ENCODE measurements at places on chromosomes 13 and 19. TPM values are rescaled to one million over a fixed set of nuclear protein-coding genes. Genes with fewer than 3 reads are reported as not detected.

DNA sequence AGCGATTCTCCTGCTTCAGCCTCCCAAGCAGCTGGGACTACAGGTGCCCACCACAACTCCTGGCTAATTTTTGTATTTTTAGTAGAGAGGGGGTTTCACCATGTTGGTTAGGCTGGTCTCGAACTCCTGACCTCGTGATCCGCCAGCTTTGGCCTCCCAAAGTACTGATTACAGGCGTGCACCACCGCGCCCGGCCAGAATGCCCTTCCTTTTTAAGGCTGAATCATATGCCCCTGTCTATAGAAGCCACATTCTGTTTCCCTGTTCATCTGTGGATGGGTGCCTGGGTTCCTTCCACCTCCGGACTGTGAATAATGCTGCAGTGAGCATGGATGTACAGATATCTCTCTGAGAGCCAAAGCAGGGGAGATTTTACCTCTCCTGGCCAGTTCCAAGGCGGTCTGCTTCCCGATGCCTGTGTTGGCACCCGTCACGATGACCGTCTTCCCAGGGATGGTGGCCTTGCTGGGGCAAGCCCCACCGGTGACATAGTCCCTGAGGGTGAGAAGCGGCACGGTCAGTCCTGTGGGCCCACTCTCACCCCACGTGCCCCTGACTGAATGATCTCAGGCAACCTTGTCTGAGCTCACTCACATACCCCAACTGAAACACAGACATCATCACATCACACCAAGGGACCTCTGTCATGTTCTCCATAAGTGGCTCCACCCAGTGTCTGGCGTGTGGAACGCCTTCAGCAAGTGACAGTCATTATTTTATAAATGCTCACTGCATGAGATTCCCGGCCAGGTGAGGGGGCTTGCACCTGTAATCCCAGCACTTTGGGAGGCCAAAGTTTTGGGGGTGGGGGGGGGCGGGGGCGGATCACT lies 4.0 kb downstream of the RDH13 start:
- H3K36me3 ChIP-seq, result no peaks in the 10 kb centered on the region
- H3K4me1 ChIP-seq, result no peaks in the 10 kb centered on the region
- H3K27ac ChIP-seq, result no peak overlapping the region
- H3K4me3 ChIP-seq, result no peak overlapping the region
- no peak for DNase-seq

- no peak overlapping the region for H3K4me3 ChIP-seq
- H3K36me3 ChIP-seq, result no peaks in the 10 kb centered on the region
- H3K27me3 ChIP-seq, result no peaks in the 10 kb centered on the region
- no peak overlapping the region for H3K27ac ChIP-seq
These were observed 12.2 kb upstream of the MLLT1 start for GRCh38 chr19:6292006-6292405.

- peaks cover 1% of the 10 kb centered on the region for H3K27me3 ChIP-seq
- no peak overlapping the region for H3K4me3 ChIP-seq
- no peaks in the 10 kb centered on the region for H3K4me1 ChIP-seq
- no peak for DNase-seq
- H3K27ac ChIP-seq, result no peak overlapping the region
These were observed 44.9 kb downstream of the SERTM1 start for GRCh38 chr13:36718686-36719085.

- no peaks in the 10 kb centered on the region for H3K36me3 ChIP-seq
- H3K4me1 ChIP-seq, result no peaks in the 10 kb centered on the region
- DNase-seq, result no peak
- H3K4me3 ChIP-seq, result no peak overlapping the region
These were observed 19.1 kb upstream of the LMTK3 start for GRCh38 chr19:48530770-48531169.

DNA sequence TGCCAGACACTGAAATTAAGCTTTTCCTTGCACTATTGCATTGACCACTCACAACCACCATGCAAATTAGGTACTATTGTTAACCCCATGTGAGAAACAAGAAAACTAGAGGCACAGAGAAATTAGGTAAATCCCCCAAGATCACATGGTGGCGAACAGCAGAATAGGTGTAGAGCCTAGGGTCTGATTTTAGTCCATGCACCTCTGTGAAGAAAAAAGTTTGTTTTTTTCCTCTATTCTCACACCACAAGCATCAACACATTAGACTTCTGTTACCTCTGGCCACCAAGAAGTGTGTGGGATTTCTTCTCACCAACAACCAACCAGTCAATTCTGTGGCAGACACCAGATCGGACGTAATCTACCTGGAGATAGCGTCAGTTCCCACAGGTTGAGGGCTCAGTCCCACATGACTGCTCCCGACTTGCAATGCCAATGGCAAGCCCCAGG lies 391.9 kb downstream of the COG6 start:
- H3K27ac ChIP-seq, result no peak overlapping the region
- H3K4me3 ChIP-seq, result no peak overlapping the region
- peaks cover 2% of the 10 kb centered on the region for H3K27me3 ChIP-seq
- H3K36me3 ChIP-seq, result no peaks in the 10 kb centered on the region

DNA sequence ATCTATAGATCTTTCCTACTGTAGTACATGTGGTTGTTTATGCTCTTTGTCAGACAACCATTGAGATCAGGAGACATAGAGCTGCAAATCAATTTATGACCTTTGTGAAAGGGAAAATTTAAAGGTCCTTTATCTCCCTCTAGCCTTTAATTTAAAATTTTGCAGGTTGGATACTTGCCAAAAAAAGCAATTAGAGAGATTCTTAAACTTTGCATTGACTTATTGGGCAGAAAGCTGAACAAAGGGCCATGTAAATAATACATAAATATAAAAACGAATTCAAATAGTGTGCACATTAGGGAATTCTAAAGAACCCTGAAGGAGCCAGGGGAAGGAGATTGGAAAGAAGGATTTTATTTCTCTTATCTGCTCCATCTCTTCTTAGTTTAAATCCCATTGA lies 22.0 kb upstream of the RB1 start:
- H3K27me3 ChIP-seq, result no peaks in the 10 kb centered on the region
- no peaks in the 10 kb centered on the region for H3K36me3 ChIP-seq
- H3K4me1 ChIP-seq, result no peaks in the 10 kb centered on the region
- no peak overlapping the region for H3K4me3 ChIP-seq
- no peak for DNase-seq

GRCh38 chr13:50094615-50095293 lies 79.5 kb downstream of the KCNRG start:
- no peaks in the 10 kb centered on the region for H3K36me3 ChIP-seq
- H3K27ac ChIP-seq, result no peak overlapping the region
- no peak for DNase-seq
- H3K4me1 ChIP-seq, result no peaks in the 10 kb centered on the region

DNA sequence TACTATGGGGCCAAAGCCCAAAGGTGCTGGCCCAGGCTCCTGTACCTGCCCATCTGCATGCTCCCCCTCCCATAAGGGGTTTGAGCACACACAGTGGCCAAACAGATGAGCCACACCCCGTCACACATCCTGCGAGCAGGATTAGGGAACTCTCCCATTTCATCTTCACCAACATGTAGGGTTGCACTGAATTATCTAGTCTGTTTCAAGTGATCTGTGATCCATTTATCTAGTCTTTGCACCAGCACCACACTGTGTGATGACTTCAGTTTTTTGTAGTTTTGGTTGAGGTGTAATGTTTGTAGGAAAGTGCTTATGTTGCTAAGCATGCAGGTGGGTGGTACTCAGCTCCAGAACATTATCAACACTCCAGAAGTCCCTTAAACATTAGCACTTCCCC lies 249.3 kb downstream of the MYO16 start:
- no peak overlapping the region for H3K27ac ChIP-seq
- no peaks in the 10 kb centered on the region for H3K27me3 ChIP-seq
- H3K4me3 ChIP-seq, result no peak overlapping the region
- no peak for DNase-seq

- no peak overlapping the region for H3K4me3 ChIP-seq
- H3K4me1 ChIP-seq, result no peaks in the 10 kb centered on the region
- no peak overlapping the region for H3K27ac ChIP-seq
These were observed 142.5 kb upstream of the ZNF536 start for GRCh38 chr19:30229525-30230174.

GRCh38 chr19:16594131-16594586 lies 21.9 kb upstream of the SLC35E1 start:
- no peak for DNase-seq
- H3K4me1 ChIP-seq, result no peaks in the 10 kb centered on the region
- no peaks in the 10 kb centered on the region for H3K36me3 ChIP-seq
- no peak overlapping the region for H3K27ac ChIP-seq
- no peak overlapping the region for H3K4me3 ChIP-seq

- no peaks in the 10 kb centered on the region for H3K4me1 ChIP-seq
- no peak overlapping the region for H3K27ac ChIP-seq
- H3K36me3 ChIP-seq, result no peaks in the 10 kb centered on the region
- no peaks in the 10 kb centered on the region for H3K27me3 ChIP-seq
- H3K4me3 ChIP-seq, result peak overlapping the region; percentile 48
- DNase-seq, result no peak
These were observed 1308.4 kb downstream of the SLITRK5 start for GRCh38 chr13:88979465-88980175.

GRCh38 chr13:39040206-39040605 lies 1.9 kb downstream of the NHLRC3 start:
- no peak for DNase-seq
- H3K36me3 ChIP-seq, result no peaks in the 10 kb centered on the region
- no peak overlapping the region for H3K4me3 ChIP-seq
- no peak overlapping the region for H3K27ac ChIP-seq

The EBI3 gene
- 3.7 TPM for total RNA-seq

The NLRP5 gene
- total RNA-seq, result not detected

The MIR17HG gene
- total RNA-seq, result 5.0 TPM

The CYP2A6 gene
- not detected for total RNA-seq

The FUT1 gene
- total RNA-seq, result 2.3 TPM

The HCST gene
- total RNA-seq, result 18.7 TPM

The SMIM24 gene
- total RNA-seq, result not detected

The GNG8 gene
- total RNA-seq, result 4.5 TPM

The ZSCAN4 gene
- total RNA-seq, result not detected

The GGN gene
- 3.3 TPM for total RNA-seq

The CRX gene
- total RNA-seq, result not detected
